NCI-H1048 (cell line): ENCODE measurements at places on chromosomes 12 and 14.

- DNase-seq, result no peak
These were observed 396.1 kb downstream of the TMTC2 start for GRCh38 chr12:83082690-83083276.

DNA sequence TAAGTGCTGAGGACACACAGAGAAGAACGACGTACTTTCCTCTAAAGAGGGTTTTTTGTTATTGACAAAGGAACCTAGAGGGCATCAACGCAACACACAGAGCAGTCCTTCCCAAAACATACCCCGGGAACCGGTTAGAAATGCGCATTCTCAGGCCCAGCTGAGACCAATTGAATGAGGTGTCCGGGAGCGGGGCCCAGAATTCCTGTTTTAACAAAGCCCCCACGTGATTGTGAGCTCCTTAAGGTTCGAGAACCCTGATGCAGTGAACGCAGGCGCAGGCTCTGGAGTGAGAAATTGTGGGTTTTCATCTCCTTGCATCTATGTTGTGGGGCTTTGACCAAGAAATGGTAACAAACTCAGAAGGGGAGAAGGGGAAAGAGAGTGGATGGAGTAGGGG is 51.0 kb upstream of the TBX3 start:
- no peak for DNase-seq

DNA sequence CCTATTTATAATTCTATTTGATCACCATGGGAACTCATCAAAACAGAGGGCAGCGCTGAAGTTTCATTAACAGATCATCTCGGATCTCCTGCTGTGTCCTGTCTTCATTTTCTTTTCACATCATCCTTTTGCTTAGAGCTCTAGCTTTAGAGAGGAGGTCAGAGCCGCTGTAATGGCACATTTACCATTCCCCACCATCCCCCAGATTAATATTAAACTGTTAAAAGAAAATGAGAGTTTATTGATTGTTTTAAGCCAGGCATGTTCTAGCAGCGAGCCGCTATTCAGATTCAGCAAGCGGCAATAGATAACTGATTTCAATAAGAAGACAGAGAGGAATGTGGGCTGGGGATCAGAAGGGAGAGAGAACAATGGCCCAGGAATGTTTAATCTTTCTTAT is 308.8 kb downstream of the EGLN3 start:
- DNase-seq, result no peak

DNA sequence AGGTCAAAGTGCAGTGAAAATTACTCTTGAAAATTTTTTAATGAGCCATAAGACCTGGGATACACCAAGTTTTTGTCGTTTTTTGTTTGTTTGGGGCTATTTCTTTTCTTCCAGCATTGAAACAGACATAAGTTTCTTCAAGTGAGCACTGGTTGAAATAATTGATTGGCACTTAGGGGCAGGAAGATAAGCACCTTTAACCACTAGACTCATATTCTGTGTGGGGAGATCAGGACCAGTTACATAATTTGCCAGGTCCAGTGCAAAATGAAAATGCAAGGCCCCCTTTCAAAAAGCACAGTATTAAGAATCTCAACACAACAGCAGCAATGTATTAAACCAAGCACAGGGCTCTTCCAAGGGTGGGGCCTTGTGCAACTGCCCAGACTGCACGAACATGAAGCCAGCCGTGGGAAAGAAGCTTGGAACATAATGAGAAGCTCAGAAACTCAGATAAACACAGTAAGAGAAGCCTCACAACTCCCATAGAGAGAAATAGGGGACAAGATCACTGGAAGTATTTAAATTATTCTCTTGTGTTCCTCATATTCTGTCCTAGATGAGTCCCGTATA is 3.2 kb upstream of the TCP11L2 start:
- no peak for DNase-seq

DNA sequence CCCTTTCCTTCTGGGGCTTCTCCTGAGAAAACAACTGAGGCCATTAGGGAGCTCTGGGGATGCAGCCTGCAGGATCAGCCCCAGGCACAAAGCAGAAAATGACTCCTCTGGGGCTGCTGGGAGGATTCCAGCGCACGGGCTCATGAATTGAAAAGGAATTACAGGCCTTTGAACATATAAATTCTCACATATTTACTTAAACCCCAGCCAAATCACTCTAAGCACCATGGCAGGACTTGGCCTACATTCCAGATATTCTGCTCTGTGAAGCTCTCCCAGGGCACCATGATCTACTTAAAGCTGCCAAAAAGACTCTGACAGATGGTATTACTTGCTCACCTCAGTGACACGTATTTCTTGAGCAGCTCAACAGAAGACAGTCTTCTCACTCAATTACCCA is 87.2 kb downstream of the ZFC3H1 start:
- no peak for DNase-seq

GRCh38 chr12:69579029-69579428 is 6.2 kb upstream of the CCT2 start:
- no peak for DNase-seq

- no peak for DNase-seq
These were observed 26.5 kb downstream of the BMP4 start for GRCh38 chr14:53929871-53930715.

- no peak for DNase-seq
These were observed 91.5 kb downstream of the TMTC1 start for GRCh38 chr12:29692237-29692636.

DNA sequence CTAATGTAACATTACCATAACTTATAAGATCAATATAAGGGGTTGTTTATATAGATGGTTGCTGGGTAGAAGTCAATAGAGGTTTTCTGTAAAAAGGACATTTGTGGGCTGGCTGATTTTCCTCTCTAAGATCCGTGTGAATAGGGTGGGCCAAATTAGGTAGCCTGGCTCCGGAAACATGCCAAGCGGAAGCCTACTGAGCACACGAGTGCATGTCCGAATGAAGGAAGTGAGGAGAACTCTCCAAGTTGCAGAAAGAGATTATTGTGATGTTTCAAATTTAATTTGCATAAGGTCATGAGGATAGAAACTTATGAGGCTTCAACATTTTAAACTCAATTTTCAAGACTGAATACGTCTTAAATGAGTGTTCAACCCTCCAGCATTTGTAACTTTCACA is 356.7 kb downstream of the SNAPC1 start:
- no peak for DNase-seq

DNA sequence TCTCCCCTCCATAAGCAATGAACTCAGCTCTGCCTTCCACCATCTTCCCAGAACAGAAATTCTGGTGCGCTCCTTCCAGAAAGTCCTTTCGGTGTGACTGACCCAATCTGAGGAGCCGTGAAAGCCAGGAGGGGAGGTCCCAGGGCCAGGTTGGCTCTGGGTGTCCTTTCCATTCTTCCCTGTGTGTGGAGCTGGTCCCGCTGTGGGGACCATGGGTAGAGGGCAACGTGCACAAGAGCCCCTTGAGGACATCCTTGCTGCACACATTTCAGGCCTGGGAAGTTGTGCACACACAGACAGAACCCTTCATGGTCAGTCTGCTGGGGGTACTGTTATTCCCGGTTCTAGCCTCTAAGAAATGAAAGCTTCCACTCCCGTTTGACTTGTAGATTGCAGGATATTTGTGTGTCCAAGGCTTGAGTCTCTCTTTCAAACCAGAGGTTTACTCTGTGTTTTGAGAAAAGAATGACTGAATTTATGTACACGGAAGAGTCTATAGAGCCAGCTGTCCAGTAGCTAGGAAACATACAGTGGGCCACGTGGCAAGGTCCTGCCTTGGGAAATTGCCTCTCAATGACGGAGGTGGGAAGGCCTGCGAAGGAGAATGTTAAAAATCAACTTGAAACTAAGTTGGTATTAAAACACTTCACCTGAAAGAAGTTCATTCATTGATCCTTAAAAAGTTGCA is 10.1 kb downstream of the NFKBIA start:
- DNase-seq, result no peak
